Glomerular endothelial cell (primary cell): ENCODE measurements at places on chromosomes 7 and 10.

- DNase-seq, result no peak
Observed at GRCh38 chr7:155073922-155074321, 3.8 kb downstream of the HTR5A start.

DNA sequence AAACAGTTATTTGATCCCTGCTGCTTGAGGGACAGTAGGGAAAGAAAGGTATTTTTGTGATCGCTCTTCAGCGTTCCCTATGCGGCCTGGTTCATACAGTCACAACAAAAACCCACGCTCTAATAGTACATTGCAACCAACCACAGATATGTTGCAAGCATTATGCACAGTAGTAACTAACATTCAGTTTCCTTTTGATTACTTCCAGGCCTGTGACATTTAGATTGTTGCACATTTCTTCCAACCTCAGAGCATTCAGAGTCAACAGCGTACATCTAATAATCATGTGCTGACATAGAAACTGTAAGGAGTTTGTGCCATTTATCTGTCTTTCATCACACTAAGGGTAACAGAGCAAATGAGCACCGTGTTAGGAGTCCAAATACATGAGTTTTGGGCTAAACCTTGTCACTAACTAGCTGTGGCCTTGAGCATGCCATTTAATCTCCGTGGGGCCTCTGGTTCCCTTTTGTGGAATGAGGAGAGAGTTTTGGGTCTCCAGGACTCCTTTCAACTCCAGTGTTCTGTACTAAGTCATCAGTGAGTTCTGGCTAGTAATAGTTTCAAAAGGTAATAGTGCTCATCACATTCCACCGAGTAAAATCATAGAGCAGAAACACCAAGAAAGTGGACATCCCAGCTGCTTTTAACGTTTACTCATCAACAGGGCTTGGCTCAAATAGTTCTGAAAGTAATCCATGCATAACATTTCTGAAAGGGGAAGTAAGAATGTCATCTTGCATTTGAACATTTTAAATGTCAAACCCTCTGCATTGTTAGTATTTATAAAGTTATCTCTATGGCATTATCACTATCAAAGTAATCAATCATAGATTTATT, 99.0 kb upstream of the FZD1 start:
- DNase-seq, result no peak

GRCh38 chr10:93745408-93746065, 12.2 kb upstream of the LGI1 start:
- no peak for DNase-seq

GRCh38 chr7:29884399-29885272, 78.3 kb downstream of the WIPF3 start:
- DNase-seq, result no peak

DNA sequence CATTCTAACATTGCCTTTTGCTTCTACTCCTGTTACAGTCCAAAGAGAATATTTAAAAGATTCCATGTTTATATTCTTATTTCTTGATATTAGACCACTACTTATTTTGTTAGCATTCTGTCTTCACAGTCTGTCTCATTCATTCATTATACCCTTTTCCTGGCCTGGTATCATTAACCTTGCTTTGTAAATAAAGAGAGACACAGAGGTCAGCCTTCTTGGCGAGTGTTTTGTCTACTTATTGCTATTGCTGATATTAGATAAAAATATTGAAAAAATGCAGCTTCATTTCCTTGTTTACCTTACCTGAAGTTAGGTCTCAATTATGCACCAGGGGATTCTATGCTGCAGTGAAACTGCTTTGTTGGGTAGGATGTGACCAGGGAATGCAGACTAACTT, 179.2 kb downstream of the NXPH1 start:
- no peak for DNase-seq

DNA sequence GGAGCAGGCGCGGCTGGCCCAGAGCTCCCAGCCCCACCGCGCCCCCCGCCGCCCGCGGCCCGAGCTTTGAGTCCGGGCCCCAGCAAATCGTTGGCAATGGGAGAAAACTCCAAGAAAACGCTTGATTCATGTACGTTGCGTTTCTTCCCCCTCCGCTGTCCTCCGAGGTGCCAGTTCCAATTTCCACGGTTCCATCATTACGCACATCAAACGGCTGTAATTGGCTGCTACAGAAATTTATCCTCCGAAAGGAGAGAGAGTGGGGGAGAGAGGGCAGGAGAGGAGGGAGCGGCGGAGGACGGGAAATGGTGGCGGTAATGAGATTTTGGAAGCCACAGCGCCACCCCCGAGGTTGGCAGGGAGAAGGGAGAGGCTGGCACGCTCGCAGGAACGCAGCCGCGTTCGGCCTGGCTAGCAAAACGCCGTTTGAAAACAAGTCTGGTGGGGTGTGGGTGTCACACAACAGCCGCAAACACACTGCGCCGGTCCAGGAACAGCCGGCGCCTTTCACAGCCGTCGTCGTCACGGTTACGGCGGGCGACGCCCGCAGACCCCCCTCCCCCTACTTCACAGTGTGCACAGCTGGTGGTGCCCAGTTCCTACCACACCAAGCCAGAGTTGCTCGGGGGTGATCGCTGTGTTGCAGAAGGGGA, 57.5 kb downstream of the UNCX start:
- DNase-seq, result no peak

GRCh38 chr7:69903410-69903809, 305.1 kb downstream of the AUTS2 start:
- no peak for DNase-seq

- no peak for DNase-seq
Observed at GRCh38 chr7:82209179-82209747, 234.3 kb downstream of the CACNA2D1 start.

DNA sequence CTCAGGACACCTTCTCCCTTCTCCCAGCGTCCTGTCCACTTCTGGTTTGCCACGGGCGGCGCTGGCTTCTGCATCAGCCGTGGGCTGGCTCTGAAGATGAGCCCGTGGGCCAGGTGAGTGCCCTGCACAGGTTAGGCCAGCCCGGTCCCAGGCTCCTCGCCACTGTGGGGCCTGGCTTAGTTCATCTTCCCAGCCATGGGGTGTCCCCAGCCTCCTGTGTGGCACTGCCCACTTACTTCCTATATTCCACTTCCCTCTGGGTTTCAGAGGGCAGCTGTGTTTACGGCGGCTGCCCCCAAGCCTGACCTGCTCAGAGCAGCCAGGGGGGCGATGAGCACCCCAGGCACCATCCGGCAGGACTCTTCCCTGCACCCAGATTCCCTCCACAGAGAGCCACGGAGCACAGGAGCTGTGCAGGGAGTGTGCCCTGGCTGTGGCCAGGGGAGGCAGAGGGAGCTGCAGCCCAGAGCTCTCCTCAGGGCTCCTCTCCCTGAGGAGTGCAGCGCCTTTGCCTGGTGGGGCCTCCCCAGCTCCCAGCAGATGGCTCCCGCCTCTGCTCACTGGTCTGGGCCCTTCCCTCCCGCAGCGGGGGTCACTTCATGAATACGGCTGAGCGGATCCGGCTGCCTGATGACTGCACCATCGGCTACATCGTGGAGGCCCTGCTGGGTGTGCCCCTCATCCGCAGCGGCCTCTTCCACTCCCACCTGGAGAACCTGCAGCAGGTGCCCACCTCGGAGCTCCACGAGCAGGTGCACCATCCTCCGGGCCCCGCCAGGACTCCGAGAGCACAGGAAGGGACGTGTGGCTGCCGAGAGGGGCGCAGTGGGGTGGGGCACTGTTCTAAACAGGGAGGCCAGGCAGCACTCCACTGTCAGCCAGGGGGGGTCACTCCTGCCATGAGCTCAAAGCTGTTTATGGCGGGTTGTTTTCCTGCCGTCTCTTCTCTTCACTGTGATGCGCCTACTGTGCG, 6.4 kb downstream of the LFNG start:
- no peak for DNase-seq

DNA sequence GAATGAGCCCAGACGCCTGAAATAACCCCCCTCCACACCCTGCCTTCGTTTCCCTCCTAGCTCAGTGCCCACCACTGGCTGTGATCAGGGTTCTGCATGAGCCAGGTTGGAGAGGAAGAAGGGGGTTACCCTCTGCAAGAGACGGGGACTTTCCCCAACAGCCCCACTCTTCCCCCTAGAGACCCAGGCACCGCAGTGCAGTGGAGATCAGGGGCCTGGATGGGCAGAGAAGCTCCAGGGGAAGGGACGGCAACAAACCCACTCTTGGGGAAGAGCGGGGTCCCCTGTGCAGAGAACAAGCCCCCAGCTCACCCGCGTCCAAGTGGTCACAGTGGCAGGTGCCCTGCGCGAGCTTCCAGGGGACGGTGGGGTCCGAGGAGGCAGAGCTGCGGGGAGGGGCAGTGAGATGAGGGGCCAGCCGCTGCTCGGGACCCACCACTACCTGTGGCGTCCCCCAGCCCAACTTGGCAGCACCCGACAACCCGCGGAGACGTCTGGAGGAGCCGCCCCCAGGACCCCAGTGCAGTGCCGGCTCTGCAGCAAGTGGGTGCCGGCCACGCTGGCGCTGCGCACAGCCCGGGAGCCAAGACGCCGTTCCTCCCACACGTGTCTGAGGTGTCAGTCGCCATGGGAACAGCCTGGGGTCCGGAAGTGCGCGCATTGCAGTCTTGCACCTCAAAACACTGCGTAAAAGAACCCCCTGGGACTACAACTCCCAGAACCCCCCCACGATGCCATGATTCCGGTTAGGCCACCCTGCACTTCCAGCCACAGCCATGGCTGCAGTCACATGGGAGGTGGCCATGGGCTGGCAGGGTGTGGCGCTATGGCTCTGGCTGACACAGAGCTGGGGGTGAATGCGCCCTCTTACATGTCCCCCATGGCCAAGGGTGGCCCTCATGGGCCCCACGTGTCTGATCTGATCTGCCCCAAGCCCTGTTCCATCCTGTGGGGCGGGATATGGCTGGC, 45.8 kb upstream of the WIPI2 start:
- DNase-seq, result no peak

- DNase-seq, result peak; percentile 36
Observed at GRCh38 chr7:88243345-88243909, 23.6 kb upstream of the SRI start.

- no peak for DNase-seq
Observed at GRCh38 chr7:153320005-153320404, 560.5 kb downstream of the ACTR3B start.

DNA sequence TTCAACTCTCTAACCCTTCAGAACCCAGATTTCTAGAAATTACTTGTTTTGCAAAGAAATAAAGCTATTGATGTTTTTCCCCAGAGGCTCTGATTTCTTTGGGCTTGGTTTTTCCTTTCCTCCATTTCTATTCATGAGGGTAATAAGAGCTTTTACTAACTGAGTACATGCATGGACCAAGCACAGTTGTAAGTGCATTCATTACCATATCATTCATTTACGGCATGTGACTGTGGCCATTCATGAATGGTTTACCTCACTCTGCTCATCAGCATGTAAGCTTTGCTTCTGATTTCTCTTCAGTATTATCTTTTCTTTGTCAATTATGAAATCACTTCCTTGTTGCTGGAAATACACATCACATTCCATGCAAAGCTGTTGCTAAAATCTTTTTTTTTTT, 42.4 kb downstream of the LAMB4 start:
- no peak for DNase-seq

DNA sequence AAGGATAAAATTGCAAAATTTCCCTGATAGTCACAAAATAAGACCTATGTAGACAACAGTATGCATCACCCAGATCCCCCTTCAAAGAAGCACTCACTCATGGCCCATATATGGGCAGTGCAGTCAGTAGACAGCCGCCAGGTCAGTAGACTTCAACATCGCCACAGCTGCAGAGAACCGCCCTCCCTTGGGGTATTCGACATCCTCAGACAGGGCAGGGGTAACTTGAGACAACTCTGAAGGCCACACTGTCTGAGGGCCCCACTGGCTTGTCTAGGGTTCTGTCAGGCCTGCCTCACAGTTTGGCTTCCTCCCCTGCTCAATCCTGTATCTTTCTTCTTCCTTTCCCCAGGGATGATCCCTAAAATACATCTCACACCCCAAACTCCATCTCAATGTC, 172.3 kb downstream of the IMMP2L start:
- no peak for DNase-seq

- no peak for DNase-seq
Observed at GRCh38 chr7:129013048-129013724, 41.7 kb downstream of the TNPO3 start.

GRCh38 chr7:136143271-136143670, 166.1 kb upstream of the MTPN start:
- no peak for DNase-seq

GRCh38 chr10:69071610-69072009, 16.3 kb upstream of the SRGN start:
- DNase-seq, result no peak

DNA sequence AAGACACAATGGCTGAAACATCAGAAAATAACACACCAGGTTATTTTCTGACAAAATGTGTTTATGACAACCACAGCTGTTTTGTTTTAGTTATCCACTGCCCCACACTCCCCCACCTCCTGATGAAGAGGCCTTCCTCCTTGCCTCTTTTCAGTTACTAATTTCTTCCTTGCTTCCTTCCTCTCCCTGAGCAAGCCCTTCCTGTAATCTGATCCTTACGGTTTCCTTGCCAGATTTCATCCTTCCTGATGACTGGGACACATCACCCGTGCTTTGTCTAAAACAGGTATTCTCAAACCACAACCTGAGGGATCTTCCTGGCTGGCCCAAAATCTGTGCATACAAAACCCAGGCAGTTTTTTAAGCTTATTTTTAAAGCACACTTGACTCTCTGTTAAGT, 39.4 kb downstream of the CHST15 start:
- DNase-seq, result no peak

GRCh38 chr7:1768832-1769231, 98.8 kb downstream of the ELFN1 start:
- DNase-seq, result no peak

- DNase-seq, result no peak
Observed at GRCh38 chr10:72906446-72906845, 12.9 kb downstream of the OIT3 start.

GRCh38 chr7:27697861-27698430, 35.3 kb upstream of the HIBADH start:
- no peak for DNase-seq

DNA sequence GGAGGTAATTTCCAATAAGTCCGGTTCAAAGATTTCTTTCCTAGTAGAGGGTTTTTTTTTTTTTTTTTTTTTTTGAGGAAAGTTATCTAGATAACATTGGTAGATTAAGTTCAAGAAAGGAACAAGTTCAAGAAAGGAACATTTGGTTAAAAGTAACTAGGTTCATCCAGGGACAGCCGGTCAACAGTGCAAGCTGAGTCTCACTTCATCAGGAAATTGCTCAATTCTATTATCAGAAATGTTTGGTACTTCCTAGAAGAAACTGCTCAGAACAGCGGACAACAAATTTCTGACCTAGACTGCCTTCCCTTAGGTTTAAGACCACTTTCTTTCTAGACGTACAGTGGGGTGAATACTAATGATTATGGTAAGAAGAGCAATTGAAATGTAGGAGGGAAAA, 3.7 kb upstream of the IL2RA start:
- DNase-seq, result no peak

GRCh38 chr7:370775-371118, 80.8 kb downstream of the FOXL3 start:
- DNase-seq, result no peak

GRCh38 chr10:94123258-94123995, 129.7 kb downstream of the PLCE1 start:
- DNase-seq, result no peak
